ENCODE measurements at places on chromosomes 1 and 21. TPM values are rescaled to one million over a fixed set of nuclear protein-coding genes. Genes with fewer than 3 reads are reported as not detected.

The NPHP4 gene
- total RNA-seq, result 9.7 TPM

The NR1I3 gene
- not detected for total RNA-seq

The WDR64 gene
- not detected for total RNA-seq

The EFNA1 gene
- total RNA-seq, result 0.37 TPM

The ISG15 gene
- total RNA-seq, result 107 TPM

The AMY2B gene
- total RNA-seq, result 6.5 TPM

The SNX7 gene
- total RNA-seq, result 49.6 TPM
